ENCODE measurements at places on chromosomes 1 and 21.

- no peak for DNase-seq
These were observed 52.0 kb downstream of the ZNHIT6 start for GRCh38 chr1:85656256-85656655.

GRCh38 chr21:27221077-27221476 lies 254.2 kb upstream of the ADAMTS5 start:
- DNase-seq: no peak

DNA sequence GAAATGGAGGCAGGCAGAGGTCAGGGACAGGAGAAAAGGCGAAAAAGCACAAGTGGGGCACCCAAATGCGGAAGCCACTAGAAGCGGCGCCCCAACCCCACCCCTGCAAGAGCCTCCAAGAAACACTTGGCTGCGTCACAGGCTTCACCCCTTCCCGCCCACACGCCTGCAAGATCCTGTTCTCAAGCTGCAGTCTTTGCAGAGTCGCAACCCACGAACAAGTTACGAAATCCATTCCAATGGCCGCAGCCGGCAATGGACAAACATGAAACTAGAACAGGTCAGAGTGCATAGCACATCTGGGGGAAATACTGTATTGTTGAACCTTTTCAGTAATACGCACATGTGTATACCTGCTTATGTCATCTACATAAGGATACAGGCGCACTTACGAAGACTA lies 103.6 kb downstream of the PSMG1 start:
- DNase-seq: no peak

DNA sequence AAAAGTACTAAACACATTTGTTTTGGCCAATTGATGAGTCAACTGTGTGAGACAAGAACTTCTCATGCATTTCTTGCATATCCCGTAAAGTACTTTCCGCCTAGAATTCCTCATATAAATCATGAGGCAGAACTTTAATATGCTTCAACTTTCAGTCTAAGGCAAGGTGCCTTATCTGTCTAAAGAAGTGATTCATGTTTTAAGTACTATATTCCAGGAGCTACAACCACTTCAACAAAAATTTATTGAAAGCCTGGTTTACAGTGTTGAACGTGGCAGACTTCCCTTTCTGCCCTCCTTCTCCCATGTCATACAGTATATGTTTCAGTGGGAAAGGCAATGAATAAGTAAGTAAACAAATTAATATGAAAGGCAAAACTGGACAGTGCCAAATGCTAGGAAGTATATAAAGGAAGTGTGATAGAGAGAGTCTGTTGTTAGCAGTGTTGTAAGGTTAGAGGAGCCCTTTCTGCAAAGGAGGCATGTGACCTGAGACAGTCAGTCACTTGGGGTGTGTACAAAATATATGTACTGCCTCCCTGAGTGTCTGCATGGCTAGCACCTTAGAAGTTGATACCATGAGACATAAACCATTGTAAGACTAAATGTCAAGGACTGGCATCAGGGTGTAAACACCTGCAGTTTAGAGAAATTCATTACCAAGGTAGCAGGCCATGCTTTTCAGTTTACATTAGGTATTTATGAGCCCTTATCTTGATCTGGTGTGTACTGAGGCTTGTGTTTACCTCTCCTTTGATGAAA lies 362.2 kb downstream of the SRGAP2C start:
- DNase-seq: no peak

- DNase-seq: no peak
These were observed 135.3 kb downstream of the ZBTB18 start for GRCh38 chr1:244186372-244186771.

DNA sequence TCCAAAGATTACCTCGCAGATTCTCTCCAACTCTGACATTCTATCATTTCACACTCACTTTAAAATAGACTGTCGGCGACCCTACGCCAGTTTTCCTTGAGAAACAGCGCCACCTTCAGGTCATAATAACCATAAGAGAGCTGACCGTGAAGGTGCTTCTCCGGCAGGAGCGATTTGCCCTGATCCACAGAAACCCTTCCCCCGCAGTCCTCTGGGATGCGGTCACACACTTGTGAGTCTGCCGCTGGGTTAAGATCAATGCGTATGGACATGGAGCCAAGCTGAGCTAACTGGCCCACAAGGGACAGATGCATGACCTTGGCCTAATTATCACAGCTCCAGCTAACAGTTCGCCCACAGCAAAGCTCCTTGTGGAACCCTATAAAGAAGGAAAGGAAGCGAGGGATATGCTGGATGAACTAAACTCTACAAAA lies 32.8 kb upstream of the IFNAR2 start:
- no peak for DNase-seq

DNA sequence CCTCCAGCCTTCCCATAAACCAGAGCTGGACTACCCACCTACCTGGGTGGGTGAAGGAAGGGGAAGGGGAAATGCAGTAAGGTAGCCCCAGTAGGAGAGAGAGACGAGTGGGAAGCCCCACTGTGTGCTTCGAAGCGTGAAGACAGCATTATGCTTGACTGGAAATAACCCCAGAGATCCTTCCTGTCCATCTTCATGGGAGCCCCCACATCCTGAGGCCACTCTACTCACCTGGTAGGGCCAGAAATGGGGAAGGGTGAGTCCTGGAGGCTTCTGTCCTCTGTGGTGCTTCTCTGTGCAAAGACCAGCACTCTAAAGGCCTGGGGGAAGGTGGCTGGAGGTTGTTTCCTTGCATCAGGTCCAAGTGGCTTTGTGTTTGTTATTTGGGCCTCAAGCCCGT lies 10.0 kb upstream of the RASSF5 start:
- no peak for DNase-seq

GRCh38 chr21:36918291-36918690 lies 48.2 kb downstream of the HLCS start:
- DNase-seq: no peak

GRCh38 chr1:20080441-20081352 lies 10.7 kb downstream of the PLA2G5 start:
- DNase-seq: no peak
